Immature natural killer cell (primary cell): ENCODE measurements at places on chromosomes 16 and 17. TPM values are rescaled to one million over a fixed set of nuclear protein-coding genes. Genes with fewer than 3 reads are reported as not detected.

- no peak for DNase-seq
Observed at GRCh38 chr17:10105513-10106001, 92.8 kb downstream of the GAS7 start.

DNA sequence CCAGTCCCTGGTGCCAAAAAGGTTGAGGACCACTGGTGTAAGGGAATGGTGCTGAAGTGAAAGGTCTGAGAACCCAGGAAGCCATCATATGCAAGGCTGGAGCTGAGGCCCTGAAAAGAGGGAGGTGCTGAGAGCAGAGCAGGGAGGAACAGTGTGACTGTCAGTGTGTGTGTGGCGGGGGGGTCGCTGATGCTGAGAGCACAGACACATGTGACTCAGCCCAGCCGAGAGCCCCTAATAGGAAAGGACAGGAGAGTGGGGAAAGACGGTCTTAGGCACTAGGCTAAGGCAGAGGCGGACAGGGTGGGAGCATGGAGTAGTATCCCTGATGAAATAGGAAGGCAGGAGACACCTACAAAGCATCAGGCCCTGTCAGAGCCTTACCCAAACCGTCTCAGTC, 1.2 kb downstream of the B9D1 start:
- no peak for DNase-seq

DNA sequence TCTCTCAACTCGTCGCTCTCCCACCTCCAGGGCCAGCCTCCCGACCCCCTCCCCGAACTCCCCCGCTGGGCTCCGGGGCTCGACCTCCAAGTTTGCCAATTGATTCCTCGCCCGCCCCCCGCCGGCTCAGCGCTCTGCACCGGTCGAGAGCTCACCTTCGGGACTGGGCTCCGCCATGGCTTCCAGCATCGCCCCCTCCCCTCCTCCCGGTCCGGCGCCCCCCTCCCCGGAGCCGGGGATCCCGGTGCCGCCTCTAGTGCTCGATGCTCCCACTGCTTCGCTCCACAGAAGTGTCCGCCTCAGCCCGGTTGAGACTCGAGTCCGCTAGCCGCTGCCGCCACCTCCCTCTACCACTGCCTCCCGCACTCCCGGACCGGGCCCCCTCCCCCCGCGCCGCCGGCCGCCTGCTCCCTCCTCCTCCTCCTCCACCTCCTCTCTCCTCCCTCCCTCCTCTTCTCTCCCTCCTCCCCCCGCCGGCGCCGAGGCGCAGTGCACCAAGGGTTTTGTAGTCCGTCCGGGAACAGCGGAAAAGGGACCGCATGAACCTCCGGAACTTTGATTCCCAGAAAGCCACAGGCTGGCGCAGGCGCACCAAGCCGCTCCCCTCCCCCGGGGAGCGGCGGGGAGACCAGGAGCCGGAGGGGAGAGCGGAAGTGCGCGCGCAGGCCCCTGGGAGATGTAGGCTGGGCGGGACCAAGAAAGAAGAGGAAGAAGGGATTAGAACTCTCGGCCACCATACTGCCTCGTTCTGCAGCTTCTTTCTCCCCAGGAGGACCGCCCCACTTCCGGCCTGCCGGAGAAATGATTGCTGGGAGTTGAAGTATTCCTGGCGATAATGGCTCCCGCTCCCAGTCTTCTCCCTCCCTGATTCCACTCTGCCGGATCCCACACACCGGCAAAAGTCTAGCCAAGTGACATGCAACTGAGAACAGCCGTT, at the start of gene PHF23:
PHF23 (minus strand) TSS at position 367 of the 937 bp plus-strand sequence; CDS start at position 189, 178 bp downstream.
- DNase-seq, result peak; percentile 95

GRCh38 chr17:39923836-39924690, 3.3 kb downstream of the ORMDL3 start:
- DNase-seq, result no peak

- no peak for DNase-seq
Observed at GRCh38 chr16:85730186-85730465, 20.8 kb downstream of the C16orf74 start.

DNA sequence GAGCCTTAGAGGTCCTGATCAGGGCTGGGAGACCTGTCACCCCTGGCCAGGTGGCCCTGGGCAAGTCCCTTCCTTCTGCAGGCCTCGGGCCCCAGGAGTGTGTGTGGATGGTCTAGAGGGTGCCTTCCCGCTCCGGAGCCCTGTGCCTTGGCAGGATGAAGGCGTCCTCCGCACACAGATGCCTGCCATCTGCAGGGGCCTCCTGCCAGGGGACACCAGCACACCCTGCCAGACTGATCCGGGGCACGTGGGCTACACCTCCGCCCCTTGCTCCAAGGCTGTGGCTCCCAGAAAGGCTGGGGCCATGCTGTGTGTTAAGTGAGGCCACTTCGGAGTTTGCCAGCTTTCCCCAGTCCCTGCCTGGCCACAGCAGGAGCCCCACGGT, 30.7 kb downstream of the NPTX1 start:
- no peak for DNase-seq

DNA sequence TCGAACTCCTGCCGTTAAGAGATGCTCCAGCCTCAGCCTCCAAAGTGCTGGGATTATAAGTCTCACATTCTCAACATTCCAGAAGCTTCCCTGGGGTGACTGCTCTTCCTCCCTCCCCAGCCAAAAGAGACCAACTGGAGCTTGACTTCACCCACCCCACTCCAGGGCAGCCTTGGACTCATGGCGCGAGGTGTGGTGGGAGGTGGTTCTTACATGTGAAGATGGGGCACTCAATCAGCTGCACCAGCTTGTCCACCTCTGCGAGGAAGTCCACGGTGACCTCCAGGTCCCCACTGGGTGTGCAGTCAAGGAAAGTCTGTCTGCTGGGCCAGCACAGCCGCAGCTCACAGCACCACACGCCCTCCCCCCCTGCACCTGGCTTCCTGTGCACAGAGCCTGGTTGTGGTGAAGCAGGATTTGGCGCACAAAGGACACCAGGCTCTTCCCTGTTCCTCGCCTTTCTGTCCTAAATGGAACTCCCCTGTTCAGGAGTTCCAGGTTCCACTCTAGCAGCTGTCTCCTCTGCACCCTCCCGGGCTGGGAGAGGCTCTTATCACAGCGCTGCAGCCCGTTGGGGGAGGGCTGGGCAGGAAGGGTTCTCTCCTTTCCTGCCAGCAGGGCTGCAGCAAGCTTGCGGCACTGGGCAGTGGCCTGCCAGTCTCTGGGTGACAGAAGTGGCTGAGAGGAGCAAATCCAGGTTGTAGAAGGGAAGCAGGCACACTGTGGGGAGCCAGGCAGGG, 9.6 kb upstream of the MTSS2 start:
- peak; percentile 13 for DNase-seq

- DNase-seq, result no peak
Observed at GRCh38 chr16:66616592-66616991, 12.1 kb downstream of the CMTM3 start.

DNA sequence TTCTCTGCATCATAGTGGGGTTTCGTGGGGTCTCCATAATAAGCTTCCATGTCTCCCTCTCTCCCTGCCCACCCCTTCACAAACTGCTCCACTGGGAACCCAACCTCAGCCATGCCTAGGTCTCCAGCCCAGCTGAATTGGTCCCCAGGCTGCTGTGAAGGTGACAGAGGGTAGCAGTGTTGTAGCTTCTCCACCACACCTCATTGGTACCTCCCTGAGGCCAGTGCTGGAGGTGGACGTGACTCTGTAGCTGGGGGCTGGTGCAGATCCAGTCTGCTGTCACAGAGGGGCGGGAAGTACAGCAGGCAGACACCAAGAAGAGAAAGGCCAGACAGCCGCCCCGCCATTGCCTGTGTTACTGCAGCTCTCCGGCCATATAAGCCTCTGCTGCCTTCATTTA, 82.1 kb downstream of the OR1D5 start:
- DNase-seq, result no peak

GRCh38 chr16:22641131-22641628, 130.5 kb downstream of the NPIPB5 start:
- DNase-seq, result no peak

GRCh38 chr16:72508191-72508590, 336.2 kb upstream of the PMFBP1 start:
- no peak for DNase-seq

GRCh38 chr17:69757688-69758430, 317.2 kb upstream of the KCNJ16 start:
- no peak for DNase-seq

DNA sequence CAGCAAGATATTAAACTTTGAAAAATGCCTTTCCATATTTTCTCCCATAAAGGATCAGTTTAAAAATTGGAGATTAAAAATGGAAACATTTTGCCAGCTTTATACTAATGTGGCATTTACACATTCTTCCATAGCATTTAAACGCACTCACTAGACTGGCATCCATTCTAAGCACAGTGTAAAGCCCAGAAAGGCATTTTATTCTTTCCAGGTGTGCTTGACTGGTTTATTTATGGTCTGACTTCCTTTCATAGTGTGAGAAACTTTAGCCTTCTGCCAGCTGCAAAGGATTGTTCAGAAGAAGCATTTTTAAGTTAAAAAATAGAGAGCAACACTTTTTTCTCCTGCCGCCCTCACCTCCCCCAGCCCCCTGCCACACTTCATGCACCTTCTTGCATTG, 271.7 kb upstream of the PSMD7 start:
- no peak for DNase-seq

- no peak for DNase-seq
Observed at GRCh38 chr16:89717688-89718505, 2.8 kb downstream of the VPS9D1 start.

DNA sequence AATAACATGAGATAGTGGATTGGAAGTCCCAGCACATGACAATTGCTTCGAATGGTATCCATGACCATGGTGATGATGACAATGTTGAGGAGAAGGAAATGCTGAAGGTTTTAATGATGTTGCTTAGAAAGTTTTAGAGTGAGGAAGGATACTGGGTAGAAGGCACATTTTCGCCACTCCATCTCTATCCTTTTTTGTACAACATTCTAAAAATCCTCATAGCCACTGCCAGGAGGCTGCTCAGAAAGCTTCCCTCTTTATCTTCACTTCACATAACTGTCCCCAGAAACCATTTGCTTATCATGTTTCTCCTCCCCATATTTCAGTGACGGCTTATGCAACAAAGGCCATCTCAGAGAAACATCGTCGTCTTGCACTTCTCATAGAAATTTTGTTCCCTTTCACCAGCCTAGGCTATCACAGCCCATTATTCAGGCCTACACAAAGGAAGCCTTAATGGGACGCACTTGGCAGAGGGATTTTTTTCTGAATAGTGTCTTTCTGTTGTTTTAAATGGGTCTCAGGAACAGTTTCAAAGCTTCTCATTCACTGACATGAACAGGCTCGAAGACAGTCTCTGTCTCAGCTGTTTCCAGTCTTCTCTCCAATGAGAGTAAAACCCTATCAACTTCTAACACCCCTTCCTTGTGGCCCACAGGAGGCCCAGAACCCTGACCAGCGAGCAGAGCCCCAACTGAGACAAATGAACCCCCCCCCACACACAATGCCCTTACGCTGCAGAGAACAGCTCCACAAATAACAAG, 506.7 kb downstream of the HAPSTR1 start:
- no peak for DNase-seq

GRCh38 chr16:85197611-85198566, 85.6 kb upstream of the CIBAR2 start:
- no peak for DNase-seq

GRCh38 chr16:89113152-89113547, 19.5 kb downstream of the ACSF3 start:
- no peak for DNase-seq

DNA sequence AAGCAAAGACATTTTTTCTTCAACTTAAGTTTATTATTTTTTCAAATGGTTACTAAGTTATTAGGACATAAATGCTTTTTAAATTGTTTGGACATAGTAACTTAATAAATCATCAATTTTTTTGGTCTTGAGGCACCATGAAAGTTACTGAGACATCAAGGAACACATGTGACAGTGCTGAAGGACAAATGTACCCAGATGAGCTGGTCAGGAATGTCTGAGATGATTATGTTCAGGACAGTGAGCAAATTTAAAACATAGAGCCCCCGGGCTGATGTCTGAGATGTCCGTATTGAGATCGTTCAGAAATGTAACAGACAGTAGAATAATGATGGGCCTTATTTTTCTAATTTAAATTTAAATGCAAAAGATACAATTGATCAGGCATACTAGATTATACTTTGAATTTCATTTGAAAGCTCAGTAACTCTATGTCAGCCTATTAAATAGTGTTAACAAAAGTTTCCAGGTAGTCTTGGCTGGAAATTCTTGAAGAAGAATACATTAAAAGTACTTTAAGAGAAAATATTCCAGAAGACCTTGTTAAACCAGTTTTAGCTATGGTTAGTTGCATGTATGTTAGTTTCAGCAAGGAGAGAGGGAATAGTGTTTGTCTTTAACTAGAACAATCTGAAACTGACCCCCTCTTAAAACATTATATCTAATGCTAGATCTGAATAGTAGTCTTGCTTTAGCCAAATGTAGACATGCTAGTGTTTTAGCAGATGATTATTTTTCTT, 36.4 kb downstream of the SEC14L1 start:
- no peak for DNase-seq

GRCh38 chr17:39360537-39360936, 40.9 kb downstream of the FBXL20 start:
- DNase-seq, result no peak

Gene CA5A
- polyA plus RNA-seq, result not detected

Gene CMTM3
- 145 TPM for polyA plus RNA-seq

Gene CES1
- 1.9 TPM for polyA plus RNA-seq

Gene SLC47A1
- not detected for polyA plus RNA-seq

Gene SLC13A2
- polyA plus RNA-seq, result not detected

Gene PTGES3L
- not detected for polyA plus RNA-seq

Gene PKMYT1
- 3.2 TPM for polyA plus RNA-seq
